ENCODE measurements at places on chromosomes 16 and 17.

GRCh38 chr17:65088621-65089360 is 32.3 kb upstream of the GNA13 start:
- DNase-seq, result no peak

GRCh38 chr16:75089486-75090202 is 26.9 kb downstream of the LDHD start:
- DNase-seq, result no peak

DNA sequence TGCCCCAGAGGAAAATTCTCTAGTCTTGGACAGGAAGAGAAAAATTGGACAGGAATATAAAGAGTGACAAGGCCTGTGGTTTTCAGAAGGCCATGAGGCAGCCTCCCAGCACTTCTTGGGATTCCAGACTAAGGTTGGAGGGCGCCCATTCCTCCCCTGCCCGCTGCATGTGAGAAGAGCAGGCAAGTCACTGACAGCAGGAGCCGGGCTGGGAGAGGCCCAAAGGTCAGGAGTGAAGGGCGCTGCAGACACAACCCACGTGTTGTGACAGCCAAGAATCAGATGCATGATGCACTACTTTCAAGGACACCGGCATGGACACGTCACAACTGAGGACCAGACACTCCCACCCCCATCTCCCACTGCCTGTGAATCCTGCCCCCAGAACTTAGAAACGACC is 256.7 kb downstream of the CBLN1 start:
- no peak for DNase-seq

GRCh38 chr17:78954684-78955083 is 25.0 kb downstream of the LGALS3BP start:
- DNase-seq, result no peak

- no peak for DNase-seq
Observed at GRCh38 chr16:10728003-10728887, 15.4 kb upstream of the NUBP1 start.

- DNase-seq, result no peak
Observed at GRCh38 chr17:73753751-73754496, 109.7 kb upstream of the SDK2 start.

GRCh38 chr16:31886227-31886626 is 12.6 kb downstream of the ZNF267 start:
- DNase-seq, result no peak

- no peak for DNase-seq
Observed at GRCh38 chr16:974611-975261, 4.0 kb upstream of the LMF1 start.

GRCh38 chr16:977896-978295 is 3.7 kb upstream of the SOX8 start:
- DNase-seq, result no peak

GRCh38 chr17:82097184-82097918 is 685 bp downstream of the FASN start:
- no peak for DNase-seq

DNA sequence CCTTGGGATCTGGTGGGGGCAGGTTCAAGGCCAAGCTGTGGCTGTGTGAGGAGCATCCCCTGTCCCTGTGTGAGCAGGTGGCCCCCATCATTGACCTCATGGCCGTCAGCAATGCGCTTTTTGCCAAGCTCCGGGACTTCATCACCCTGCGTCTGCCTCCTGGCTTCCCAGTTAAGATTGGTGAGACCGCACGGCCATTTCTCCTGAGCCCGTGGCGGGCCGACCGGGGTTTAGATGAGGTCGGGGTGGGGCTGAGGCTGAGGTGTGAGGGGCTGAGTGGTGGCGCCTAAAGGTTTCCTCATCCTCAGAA is 10.7 kb downstream of the CORO6 start:
- no peak for DNase-seq

DNA sequence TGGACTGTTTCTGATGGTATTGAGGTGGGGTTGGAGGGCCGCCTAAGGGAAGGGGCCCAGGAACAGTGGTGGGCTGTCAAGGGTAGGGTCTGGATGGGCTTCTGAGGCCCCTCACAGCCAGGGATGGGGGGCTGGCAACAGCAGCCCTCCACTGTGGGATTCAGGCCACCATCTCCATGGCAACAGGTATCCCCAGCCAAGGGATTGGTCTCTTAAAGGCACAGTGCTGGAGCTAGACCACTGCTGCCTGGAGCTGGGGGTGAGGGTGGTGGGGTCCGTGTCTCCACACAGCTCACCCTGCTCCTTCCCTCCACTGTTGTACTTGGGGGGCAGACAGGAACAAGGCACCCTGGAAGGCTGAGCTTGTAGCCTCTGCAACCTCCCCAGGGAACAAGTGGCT is 41.8 kb downstream of the PSME3IP1 start:
- DNase-seq, result no peak

DNA sequence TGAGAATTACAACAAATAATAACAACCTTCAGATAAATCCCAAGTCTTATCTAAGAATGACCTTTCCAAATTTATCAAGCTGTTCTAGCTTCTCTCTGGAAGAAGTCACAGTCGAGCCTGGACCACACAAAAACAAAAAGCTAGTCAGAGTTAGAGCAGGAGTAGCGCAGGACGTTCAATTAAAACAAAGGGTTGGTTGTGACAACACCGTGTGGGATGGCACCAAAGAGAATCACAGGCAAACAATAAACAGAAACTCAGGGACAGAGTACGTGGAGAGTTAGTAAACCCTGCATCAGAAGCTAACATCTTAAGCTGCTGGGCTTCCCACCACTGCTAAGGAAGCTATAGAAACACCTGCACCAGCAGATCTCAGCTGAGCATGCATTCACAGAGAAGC is 23.8 kb downstream of the ARHGAP17 start:
- DNase-seq, result no peak

DNA sequence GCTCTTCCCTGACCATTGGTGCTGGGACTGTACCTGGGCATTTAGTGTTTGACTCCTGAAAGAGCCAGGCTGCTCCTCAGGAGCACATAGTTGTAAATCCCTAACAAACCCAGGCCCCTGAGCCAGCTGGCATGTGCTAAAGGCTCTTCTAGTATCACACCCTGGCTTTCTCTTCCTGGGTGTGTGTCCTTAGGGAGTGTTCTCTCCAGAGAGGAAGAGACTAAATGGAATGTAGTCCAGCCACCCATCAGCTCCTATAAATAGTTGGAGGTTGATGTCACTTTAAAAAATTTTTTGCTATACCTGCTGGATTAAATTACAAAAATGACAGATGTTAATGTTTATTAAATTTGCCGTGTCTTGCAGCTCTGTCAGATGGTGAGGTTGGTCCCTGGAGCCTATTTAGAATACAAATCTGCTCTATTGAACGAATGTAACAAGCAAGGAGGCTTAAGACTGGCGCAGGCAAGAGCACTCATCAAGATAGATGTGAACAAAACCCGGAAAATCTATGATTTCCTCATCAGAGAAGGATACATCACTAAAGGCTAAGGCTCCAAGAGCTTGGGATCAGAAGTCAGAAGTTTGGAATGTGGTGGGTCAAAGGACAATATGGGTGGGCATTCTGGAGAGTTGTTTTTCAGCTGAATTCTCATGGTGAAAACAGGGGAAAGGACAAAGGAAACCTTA is 13.1 kb upstream of the DUSP14 start:
- DNase-seq, result no peak

DNA sequence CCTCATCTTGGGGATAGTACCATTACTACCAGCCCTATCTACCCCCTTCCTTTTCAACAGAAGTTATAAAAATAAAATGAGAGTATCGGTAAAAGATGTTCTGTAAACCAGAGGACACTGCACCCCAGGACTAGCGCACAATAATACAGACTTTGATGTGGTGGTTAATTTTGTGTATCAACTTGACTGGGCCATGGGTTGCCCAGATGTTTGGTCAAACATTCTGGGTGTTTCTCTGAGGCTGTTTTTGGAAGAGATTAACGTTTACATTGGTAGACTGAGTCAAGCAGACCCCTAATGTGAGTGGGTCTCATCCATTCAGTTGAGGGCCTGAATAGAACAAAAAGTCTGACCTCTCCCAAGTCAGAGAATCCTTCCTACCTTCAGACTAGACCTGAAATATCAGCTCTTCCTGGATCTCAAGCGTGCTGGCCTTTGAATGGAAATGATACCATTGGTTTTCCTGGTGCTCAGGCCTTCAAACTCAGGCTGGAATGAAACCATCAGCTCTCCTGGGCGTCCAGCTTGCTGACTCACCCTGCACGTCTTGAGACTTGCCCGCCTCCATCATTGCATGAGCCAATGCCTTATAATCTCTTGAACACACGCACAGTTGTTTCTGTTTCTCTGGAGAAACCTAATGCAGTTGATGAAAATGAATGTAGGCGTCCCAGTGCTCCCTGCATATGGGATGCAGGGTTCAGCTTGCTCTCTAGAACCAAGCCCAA is 10.1 kb downstream of the MRM1 start:
- DNase-seq, result no peak

DNA sequence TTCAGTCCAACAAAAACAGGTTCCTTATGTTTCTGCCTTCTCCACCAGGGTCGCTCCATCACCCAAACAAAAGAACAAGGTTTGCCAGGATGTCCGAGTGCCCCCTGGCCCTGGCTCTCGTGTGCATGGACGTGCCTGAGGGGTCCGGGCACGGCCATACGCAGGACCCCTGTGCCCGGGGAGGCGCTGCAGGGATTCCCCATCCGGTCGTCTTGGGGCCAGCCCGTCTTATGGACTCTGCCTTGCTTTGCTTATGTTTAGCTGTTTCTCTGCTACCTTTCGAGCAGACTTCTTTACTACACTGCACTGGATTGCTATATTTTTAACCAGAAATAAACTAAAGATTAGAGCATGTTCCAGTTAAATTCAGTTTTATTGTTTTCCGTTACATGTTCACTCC is 68.0 kb downstream of the KLHDC4 start:
- DNase-seq, result no peak

- DNase-seq, result no peak
Observed at GRCh38 chr17:49703557-49704277, 4.0 kb downstream of the SLC35B1 start.

Data from activated T-helper 1 cell treated with anti-CD3 and anti-CD28 coated beads, Interleukin-2, amount 50 U/mL, for 16 hours (primary cell).